ENCODE measurements at places on chromosomes 7 and 10.

DNA sequence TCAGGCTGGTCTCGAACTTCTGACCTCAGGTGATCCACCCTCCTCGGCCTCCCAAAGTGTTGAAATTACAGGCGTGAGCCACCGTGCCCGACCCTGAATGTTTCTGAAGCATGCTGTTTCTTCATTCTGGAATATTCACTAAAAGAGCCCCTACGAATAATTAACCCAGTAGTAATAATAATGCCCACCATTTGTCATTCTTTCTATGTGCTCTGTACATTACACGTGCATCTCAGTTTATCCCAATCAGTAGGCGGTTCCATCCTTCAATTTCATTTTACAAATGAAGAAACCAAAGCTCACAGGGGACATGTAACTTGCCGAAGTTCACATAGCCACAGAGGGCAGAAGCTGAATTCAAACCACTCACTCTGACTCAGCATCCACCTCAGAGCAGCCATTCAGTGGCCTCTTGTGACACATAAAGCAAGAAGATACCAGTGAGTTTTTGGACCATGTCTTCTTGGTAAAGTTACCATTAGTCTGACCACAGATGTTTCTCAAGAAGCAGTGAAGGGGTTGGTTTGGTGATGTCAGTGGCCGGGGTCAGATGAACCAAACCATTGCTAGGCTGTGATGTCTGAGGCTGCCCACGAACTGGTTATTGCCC lies 71.9 kb upstream of the DUSP5 start:
- DNase-seq = no peak

GRCh38 chr7:78588393-78588792 lies 789.8 kb downstream of the PHTF2 start:
- peak; percentile 6 for DNase-seq

DNA sequence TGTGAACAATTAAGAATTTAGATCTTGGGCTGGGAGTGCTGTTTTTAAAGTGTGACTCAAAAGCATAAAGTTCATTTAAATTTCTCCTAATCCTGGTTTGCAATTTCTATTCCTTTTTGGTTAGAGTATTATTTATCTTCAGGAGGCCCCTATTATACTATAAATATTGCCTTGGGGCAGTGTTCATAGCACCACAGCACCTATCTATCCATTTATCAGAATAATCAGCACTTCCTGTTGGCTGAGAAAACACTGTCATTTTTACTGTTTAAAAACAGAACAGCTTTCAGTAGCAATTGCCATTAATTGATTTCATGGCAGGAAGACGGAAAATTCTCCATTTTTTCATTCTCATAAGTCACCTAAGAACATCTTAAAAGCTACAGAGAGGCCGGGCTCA lies 111.4 kb downstream of the KIAA1217 start:
- no peak for DNase-seq

GRCh38 chr7:101782896-101783295 lies 34.5 kb upstream of the CUX1 start:
- no peak for DNase-seq

GRCh38 chr10:97399843-97400545 lies 1.1 kb downstream of the RRP12 start:
- DNase-seq = peak; percentile 23

GRCh38 chr10:11246752-11247467 lies 229.2 kb downstream of the CELF2 start:
- no peak for DNase-seq

DNA sequence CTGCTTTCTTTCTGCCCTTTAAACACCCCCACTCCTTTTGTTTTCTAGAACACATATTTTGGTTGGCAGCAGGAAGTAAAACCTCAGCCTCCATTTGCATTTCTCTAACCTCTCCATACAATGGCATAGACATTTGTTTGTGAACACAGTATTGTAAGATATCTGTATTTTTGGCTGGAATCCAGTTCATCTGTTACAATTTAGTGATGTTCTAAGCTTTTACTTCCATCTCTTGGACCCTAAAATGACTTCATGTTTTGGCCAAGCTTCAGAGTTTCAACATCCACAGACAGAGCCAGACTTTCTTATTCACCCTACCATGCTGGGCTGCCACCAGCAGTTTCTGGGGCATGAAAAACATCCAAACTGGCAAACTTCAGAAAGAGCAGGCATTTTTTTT lies 21.1 kb upstream of the AUTS2 start:
- DNase-seq = no peak

GRCh38 chr10:3716093-3716492 lies 68.9 kb downstream of the KLF6 start:
- no peak for DNase-seq

- no peak for DNase-seq
These were observed 3.2 kb downstream of the NYAP1 start for GRCh38 chr7:100486753-100487446.

All from NCI-H1105 (cell line).